ENCODE measurements at places on chromosomes 1 and 21.

- no peak for DNase-seq
These were observed 169.8 kb downstream of the DAB1 start for GRCh38 chr1:57254022-57254421.

GRCh38 chr1:38860454-38860795 lies 853 bp upstream of the RRAGC start:
- no peak for DNase-seq

DNA sequence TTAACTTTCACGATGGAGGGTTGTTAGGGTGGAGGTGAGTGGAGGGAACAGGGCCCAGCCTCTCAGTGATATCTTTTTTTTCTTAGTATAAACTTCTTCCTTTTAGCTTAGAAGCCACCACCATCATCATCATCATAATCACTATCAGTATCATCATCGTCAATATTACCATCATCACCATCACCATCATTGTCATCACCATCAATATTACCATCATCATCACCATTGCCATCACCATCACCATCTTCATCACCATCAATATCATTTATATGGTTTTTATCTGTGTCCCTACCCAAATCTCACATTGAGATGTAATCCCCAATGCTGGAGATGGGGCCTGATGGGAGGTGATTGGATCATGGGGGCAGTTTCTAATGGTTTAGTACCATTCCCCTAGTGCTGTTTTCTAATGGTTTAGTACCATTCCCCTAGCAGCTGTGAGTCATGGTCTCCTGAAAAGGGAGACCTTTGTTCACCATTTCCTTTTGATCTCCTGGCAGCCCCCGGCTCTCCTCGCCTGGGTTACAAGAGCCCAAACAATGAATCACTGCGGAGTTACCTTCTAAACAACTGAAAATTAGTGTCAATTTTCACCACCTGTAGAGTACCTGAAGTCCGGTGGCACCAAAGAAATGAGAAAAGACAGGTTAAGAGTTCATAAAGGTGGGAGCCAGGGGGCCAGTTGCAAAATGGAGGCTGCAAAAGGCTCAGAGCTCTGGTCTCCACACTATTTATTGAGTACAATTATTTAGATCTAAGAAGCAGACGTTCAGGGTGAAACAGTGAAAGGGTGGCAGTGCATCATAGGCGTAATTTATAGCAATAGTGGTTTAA lies 3.1 kb upstream of the PLA2G2E start:
- no peak for DNase-seq

DNA sequence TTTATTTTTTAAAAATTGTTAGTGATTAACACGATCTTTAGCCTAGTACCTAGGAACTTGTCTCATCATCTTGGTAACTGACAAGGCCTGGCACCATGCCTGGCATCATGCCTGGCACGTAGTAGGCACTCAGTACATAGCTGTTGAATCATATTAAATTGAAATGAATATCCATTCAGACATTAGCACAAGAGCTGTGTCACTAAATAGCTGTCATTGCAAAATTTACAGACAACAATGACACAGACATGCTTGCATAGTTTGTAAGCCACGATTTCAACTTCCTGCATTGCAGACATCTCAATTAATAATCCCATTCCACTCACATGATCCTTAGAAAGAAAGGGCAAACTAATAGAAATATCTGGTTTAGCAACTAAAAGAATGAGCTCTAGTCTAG lies 15.4 kb upstream of the PHACTR4 start:
- DNase-seq: no peak

DNA sequence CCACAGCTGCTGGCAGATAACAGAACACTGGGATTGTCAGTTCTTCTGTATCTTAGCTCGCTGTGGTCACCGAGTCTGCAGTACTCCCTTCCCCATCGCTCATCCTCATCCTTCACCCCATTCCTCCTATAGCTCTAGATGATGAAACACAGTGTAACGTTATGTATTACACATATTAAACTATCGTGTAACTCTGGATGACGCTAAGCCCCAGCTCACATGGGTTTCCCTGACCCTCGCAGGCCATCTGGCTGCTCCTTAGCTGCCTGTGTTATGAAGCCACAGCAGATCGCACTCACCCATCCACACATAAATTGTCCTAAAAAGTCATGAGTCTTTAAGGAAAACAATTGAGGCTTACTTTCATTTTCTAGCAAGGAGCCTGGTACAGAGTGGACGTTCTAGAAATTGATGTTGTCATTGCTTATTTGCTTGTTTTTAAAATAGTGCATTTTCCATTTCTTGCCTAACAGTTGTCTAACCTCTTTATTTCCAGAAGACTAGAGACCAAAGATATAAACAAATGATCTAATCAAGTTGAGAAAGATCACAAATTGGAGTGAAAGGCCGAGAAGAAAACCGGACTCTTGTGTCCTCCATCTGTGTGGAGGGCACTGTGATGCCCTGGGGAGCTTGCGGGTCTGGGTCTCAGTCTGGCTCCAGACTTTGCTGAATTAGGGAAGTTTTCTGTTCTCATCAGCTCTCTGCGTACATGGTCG lies 24.3 kb upstream of the PCP4 start:
- DNase-seq: no peak

DNA sequence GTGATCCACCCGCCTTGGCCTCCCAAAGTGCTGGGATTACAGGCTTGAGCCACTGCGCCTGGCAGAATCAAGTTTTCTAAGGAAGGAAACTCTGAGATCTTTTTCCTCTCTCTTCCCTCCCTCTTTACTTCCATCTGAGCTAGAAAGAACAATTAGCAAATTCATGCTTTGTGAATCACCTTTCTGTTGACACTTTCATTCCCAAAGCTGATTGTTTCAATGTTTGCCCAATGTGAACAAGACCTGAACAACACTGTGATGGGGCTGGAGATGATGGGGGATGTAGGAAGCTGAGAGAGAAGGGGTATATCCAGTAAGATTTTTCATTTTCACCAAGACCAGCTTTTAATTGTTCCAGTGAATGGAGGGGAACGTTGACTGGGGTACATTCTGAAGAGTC lies 5.7 kb upstream of the TENT5B start:
- DNase-seq: no peak

DNA sequence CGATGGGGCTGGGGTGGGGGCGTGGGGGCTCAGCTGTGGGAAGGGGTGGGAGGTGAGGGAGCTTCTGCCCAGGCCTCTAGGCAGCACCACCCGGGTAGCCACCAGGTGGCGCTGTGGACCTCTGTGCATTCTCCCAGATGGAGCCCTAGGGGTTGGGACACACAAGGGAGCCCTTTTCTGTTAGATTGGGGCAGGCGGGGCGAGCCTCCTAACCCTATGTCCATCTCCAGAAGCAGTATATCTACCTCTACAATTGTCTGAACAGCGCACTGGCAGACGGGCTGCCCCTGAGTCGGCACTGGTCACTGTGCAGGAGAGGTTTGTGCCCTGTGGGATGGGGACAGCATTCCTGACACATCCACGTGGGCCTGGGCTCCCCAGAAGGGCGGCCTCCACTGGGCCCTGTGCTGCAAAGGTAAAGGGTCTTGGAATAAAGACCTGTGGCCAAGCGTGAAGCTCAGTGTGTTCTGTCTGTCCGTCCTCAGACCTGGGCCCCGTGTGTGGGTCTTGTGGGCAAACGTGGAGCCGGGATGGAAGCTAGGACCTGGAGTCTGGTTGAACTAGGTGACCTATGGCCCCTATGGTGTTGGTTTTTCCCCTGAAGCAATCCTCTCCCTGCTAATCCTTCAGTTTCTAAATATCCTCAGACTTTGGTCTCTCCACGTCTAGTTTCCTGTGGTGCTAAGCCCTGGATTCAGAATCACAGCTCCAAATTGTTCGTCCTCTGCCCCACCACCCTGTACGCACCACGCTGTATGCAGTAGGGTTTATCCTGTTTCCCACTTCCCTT lies 4.4 kb upstream of the LGR6 start:
- DNase-seq: peak; percentile 72

GRCh38 chr1:37901191-37901892 lies 42.0 kb upstream of the MTF1 start:
- DNase-seq: no peak

DNA sequence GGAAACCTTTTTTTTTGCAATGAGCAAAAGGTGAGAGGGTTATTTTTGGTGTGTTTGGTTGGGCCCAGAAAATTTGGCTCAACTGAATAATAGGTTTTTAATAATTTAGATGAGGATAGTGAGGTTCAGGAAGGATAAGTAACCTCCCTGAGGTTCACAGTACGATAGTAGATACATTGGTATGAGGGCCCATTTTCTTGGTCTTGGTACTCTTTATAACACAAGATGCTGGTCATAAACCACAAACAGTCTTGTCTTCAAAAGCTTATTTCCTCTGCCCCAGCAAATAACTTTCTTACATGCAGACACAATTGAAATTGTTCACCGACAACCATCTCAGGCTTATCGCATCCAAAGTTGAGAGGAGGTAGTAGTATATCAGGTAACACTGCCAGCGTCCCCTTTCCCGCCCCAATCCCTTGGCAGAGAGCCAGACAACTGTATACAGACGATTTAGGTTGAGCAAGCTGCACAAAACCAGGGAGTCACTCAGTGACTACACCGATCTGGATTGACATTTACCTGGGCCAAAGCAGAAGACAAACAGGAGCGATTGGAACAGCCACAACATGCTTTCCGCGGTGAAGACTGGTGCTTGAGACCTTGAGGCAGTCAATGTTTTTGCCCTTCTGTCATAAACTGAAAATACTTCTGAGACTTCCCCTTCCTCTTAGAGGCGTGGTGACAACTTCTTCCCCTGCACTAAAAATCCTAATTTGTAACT lies at the start of gene SLAMF6:
TSS of gene SLAMF6 (minus strand) at position 634 of the 724 bp plus-strand sequence. CDS start at position 571, 63 bp downstream.
- peak; percentile 9 for DNase-seq

DNA sequence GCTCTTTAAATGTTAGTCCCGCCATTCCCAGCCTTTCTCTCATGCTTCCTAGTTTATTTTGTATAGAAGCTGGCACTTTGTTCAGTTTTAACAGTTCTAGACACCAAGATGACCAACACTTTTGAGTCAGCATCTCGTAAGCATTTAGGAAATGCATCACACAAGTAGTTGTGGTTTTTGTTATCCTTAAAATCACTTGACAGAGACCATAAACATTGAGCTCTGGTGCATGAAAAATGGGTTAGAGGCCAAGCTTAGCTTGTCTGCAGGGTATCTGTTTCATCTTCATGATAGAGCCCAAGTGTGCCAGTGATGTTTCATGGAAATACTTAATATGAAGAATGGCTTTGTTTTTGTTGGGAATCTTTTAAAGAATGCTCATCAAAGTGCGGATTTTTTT lies 159.7 kb downstream of the DISP1 start:
- DNase-seq: no peak

GRCh38 chr1:89552471-89553081 lies 27.9 kb downstream of the LRRC8B start:
- DNase-seq: no peak

- DNase-seq: no peak
These were observed 10.0 kb downstream of the PSRC1 start for GRCh38 chr1:109272831-109273547.

DNA sequence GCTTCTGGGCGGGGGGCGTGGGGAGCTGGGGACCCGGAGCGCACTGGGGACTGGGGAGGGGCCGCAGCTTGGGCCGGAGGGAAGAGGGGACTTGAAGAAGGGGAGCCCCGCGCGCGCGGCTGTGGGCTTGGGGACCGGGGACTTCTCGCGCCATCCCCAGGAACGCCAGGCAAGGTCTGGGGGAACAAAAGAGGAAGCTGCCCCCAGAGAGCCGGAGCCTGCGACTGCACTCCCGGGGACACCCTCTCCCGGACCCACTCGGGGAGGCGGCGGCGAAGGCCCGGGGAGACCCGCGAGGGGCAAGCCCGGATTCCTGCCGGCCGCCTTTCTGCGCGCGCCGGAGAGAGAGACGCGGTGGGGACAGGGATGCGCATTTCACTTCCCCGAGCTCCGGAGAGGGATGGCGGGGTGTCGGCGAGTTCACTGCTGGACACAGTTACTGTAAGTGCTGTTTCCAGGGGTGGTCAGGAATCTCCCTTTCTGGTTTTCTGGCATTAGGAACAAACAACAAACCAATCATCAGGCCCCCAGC lies 732 bp downstream of the ABCG1 start:
- DNase-seq: peak; percentile 36

DNA sequence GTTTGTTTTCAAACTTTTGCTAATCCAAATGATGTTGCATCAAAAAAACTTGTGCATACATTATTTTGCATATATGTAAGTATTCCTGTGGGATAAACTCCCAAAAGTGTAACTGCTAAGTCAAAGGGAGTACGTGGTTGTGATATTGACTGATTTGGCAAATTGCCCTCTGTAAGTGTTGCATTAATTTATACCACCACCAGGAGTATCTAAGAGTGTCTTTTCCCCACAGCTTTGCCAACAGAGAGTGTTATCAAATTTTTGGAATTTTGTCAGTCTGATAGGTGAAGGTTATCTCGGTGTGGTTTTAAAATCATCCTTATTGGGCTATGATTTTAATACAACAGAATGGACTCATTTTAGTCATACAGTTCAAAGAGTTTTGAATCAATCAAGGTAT lies 30.1 kb upstream of the PARP1 start:
- DNase-seq: no peak

- DNase-seq: no peak
These were observed 1.0 kb upstream of the S100B start for GRCh38 chr21:46605767-46606426.

DNA sequence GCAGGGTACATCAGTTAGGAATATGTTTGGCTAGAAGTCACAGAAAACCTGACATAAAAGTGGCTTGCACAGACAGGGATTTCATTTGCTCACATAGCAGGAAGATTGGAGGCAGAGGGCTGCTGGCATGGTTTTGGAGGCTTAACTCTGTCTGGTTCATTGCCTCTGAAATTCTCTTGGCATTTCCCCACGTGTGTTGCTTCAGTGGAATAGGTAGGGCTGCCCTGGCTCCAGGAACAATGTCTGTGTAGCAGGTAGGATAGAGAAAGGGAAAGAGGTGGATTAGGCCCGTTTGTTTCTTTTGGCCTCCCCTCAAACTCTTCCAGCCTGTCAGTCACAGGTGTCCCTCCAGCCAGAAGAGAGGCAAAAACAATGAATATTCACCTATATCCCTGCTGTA lies 20.5 kb upstream of the SIPA1L2 start:
- no peak for DNase-seq

DNA sequence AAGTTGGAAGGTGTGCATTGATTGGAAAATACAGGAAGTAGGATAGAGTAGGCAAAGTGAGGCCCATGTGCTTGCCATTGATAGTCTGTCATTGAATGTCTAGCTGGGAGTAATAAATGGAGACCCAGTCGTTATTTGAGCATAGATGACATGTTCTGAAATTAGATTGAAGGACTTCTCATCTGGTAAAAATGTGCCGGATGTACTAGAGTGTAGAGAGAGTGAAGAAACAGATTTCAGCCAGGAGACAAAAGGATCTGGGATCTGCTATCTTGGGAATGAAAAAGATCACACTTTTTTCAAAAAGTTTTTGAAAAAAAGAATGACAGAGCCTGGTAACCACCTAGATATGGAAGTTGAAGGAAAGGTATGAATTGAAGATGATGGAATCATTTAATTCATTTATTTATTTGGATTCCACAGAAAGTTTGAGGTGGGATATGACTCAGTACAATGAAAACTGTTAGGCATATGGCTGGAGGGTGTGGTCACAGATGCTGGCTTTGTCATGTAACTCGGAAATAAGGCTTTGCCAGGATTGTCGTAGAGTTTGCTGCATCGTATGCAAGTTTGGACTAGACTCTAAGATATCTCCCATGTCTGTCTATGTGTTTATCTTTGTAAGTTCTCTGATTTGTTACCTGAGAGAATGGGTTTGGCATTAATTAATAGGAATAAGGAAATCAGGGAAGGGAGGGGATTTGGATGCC lies 137.1 kb downstream of the PBX1 start:
- DNase-seq: no peak
